ENCODE measurements at places on chromosomes 1 and 21.

GRCh38 chr21:39774227-39774626 is 29.2 kb downstream of the IGSF5 start:
- DNase-seq, result no peak

DNA sequence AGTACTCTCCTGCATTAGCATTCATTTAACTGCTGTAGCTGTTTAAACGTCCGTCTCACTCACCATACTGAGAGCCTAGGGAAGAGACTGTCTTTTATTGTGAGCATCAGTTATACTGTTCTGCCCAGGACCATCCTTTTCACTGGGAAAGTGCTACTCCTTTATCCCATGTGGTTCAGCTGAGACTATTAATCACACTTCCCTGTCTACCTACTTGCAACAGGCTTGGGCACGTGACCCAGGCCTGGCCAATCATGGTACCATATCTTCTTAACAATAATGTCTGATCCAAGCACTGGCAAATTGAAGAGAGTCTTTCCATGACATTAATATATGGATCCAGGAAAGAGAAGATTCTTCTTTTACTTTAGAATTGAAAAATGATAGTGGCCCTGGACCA is 108.1 kb downstream of the TM2D1 start:
- no peak for DNase-seq

- DNase-seq, result peak; percentile 33
These were observed 58.3 kb upstream of the ARTN start for GRCh38 chr1:43875331-43875730.

DNA sequence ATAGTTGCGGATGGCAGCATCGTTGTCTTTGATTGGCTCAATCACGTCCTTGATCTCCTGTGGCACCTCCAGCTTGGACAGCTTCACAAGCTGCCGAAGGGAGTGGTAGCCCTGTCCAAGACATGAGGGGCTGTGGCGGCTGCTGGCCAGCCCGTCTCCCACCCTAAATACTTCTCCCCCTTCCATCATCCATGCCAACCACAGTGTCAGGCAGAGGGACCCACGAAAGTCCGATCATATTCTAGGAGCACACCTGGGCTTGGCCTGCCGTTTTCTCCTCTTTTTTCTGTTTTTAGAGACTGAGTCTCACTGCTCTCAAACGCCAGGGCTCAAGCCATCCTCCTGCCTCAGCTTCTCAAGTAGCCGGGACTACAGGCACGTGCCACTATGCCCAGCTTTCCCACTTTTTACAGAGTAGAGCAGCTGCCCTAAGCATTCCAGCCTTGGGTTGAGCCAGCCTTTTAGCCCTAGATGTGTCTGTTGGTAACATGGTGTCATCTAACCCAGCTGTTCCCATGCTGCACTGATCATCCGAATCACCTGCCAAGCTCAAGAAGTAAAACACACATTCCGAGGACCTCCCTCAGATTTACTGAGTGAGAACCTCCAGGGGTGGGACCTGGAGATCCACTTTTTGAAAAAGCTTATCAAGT is 10.4 kb downstream of the MTHFR start:
- no peak for DNase-seq

DNA sequence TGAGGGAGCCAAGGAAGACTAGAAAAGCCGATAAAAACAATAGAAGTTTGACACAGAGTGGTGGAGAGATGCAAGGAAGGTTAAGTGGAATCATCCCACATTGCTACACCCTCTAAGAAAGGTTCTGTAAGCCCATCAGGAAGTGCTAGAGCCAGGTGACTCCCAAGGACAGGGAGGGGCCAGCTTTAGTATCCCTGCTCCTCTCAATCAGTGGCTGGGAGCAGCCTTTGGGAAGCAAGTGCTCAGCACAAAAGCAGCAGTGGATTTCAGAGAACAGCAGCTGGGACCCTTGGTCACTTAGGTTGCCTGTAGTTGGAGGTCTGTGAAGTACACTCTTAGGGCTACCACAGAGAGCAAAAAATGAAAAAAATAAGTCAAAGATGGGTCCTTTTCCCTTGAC is 42.5 kb downstream of the NME7 start:
- peak; percentile 68 for DNase-seq
